NCI-H1694 (cell line): ENCODE measurements at places on chromosomes 4 and X.

DNA sequence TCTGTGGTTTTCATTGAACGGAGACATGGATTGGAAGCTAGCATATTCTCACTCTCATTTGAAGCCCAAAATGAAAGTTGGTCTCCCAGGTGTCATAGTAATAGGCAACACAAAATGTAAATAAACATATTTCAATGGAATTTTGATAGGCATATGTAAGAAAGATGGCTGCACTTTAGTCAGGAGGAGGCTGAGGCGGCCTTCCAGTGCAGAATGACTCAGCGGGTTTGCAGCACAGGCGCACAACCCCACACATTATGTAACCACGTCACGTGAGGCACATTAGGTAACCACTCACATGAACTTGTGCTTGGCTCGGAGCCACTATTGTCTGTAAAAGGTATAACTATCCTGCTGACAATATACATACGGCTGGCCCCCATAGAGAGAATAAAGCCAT is 381.7 kb downstream of the GPAT3 start:
- DNase-seq = no peak

DNA sequence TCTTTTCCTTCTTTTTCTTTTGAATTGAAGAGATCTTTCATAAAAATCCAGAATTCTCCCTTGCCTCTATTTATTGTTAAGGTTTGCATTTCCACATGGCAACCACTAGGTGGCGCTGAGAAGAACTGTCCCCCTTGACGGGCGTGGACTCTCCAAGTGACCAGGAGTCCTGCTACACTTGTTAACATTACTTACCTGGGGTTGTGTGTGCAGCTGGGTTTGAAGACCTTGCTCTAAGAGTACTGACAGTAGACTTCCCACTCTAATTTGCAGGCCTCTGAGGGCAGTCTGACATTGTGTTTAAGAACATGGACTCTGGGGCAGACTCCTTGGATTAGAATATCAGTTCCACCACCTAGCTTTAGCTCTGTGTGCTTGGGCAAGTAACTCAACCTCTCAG is 52.8 kb downstream of the GPRIN3 start:
- no peak for DNase-seq

- no peak for DNase-seq
Observed at GRCh38 chrX:124249345-124249744, 83.1 kb upstream of the TEX13D start.

DNA sequence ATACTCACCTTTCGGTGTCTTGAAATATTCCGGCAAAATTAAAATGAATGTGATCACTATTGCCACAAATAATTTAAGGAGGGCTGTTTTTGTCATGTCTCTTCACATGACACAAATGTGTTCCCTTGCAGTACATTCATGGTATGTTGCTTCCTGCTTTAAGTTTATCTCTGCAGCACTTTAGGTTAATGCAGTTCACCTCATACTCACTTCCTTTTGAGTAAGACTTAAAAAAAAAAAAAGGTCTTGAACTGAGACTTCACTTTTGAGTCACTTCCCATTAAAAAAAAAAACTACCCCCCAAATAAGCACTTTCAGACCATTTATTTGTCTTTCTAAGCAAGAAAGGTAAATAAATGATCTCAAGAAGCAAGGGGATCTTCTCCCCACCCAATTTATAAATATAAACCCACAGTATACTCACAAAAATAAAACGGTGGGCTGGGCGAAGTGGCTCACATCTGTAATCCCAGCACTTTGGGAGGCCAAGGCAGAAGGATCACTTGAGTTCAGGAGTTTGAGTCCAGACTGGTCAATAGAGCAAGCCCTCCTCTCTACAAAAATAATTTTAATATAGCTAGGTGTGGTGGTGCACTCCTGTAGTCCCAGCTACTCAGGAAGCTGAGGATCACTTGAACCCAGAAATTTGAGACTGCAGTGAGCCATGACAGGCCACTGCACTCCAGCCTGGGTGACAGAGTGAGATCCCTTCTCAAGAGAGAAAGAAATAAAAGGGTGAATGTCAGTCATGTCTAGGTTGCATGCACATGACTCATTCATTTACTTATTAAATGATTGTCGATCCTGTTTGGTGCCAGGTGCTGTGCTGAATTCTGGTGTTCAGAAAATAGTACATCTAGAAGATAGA is at the start of gene TMEM156:
TSS of gene TMEM156 (minus strand) at position 192 of the 868 bp plus-strand sequence. CDS start at position 96, 96 bp downstream.
- no peak for DNase-seq

DNA sequence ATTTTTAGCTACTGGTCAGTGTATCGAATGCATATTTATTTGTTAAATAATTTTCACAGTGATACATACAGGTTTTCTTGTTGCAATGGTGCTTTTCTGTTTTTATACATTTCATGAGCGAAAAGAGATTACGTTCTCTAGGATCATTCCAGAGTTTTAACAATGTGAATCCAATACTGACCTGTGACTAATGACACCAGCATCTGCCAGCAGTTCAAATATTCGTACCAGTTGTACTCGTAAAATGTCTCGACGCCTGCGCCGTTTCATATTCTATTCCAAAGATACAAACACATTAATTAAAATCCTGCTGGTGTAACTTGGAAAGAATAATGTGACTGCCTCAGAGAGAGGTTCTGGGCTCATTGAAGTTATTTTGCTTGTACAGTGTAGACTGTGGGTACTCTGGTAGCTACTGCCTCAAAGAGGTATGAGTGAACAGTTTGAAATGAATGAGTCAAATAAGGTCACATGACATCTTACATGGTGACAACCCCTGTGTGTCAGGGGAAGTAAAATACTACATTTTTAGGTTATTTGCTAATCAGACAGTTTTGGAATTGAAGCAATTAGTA is 80.7 kb downstream of the ZAR1 start:
- DNase-seq = no peak

GRCh38 chrX:148310426-148311165 is 189.8 kb upstream of the AFF2 start:
- no peak for DNase-seq

- DNase-seq = no peak
Observed at GRCh38 chr4:152289941-152290340, 246.0 kb downstream of the FBXW7 start.

- peak; percentile 39 for DNase-seq
Observed at GRCh38 chrX:30504309-30504708, 73.3 kb downstream of the TASL start.

DNA sequence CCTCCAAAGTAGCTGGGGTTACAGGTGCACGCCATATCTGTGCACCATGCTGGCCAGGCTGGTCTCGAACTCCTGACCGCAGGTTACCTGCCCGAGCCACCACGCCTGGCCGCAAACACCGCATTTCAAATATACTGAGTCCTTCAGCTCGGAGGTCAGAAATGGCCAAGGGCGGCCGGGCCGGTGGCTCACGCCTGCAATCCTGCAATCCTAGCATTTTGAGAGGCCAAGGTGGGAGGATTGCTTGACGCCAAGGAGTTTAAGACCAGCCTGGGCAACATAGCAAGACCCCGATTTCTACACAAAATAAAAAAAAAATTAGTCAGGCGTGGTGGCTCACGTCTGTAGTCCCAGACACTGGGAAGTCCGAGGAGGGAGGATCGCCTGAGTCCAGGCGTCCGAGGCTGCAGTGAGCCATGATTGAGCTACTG is 71.9 kb upstream of the PPP2R3B start:
- DNase-seq = no peak

DNA sequence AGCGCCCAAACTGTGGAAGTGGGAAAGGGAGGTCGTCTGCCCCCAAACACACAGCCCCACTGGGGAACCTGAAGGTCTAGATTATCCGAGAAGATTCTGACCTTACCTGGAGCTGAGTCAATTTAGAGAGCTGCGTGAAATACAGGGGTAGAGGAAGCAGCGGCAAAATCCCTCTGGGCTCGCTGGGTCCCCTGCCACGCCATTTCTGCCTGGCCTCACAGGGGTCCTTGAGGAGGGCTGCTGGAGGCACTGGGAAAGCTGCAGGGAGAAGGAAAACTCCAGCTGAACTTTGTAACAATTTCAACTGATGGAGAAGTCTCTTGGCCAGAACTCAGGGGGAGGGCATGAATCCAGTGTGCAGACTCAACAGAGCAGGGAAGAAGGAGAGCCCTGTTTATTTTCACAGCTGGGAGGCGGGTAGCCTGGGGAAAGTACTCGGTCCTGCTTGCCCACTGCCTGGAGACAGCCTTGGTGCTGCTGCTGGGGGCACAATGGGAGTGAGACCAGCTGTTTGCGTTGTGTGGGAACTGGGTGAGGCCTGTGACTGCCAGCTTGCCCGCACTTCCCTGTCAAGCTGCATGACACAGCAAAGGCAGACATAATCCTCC is 93.2 kb upstream of the MAPK10 start:
- no peak for DNase-seq

DNA sequence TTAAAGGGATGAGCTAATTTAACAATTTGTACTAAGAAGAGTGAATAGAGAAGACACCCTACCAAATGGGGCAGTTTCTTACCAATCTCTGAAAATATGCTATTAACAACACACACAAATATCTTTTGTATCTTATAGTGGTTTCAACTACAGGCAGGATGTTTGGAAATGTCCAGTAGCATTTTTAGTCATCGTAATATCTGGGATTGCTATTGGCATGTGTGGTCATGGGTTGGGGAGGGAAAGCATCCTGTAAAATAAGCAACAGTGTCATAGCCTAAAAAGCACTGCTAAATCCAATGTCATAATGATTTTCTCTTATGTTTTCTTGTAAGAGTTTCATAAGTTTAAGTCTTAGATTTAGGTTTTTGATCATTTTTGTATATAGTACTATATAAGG is 29.3 kb upstream of the ABCG2 start:
- no peak for DNase-seq

- no peak for DNase-seq
Observed at GRCh38 chr4:74742185-74742584, 52.1 kb downstream of the BTC start.

DNA sequence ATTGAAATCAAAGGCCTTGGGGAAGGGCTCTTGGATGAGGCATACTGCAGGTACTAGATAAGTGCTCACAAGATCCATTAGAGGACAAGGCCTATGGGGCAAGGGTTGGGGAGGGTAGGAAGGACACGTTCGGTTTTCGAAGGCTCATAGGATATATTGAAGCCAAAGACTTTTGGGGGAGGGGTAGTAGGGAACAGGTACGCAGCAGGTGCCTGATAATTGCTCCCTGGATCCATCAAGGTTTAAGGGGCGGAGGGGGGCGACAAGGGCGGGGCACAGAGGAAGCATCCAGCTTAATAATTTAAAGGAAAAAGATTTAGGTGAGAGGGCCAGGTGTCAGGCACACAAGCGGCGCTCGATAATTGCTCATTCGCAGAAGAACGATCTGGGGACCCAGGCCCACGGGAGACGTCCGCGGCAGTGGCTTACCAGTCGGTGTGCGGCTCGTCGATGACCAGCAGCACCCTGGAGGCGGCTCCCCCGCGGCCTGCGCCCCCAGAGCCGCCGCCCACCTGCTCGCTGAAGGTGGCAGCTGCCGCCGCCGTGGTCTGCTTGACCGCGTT is 653 bp downstream of the SYN1 start:
- no peak for DNase-seq

GRCh38 chr4:152459326-152459725 is 76.6 kb downstream of the FBXW7 start:
- DNase-seq = no peak

DNA sequence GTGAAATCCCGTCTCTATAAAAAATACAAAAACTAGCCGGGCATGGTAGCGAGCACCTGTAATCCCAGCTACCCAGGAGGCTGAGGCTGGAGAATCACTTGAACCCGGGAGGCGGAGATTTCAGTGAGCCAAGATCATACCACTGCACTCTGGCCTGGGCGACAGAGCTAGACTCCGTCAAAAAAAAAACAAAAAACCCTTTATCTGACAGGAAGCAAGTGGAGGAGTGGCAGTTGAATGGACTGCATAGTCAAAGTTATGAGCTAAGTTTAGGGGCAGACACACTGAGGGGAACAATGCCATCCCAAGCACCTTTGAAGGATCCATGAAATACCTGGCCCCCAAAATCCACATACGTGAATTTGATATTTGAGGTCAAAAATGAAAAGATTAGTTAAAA is 7.5 kb upstream of the HPGDS start:
- DNase-seq = no peak

DNA sequence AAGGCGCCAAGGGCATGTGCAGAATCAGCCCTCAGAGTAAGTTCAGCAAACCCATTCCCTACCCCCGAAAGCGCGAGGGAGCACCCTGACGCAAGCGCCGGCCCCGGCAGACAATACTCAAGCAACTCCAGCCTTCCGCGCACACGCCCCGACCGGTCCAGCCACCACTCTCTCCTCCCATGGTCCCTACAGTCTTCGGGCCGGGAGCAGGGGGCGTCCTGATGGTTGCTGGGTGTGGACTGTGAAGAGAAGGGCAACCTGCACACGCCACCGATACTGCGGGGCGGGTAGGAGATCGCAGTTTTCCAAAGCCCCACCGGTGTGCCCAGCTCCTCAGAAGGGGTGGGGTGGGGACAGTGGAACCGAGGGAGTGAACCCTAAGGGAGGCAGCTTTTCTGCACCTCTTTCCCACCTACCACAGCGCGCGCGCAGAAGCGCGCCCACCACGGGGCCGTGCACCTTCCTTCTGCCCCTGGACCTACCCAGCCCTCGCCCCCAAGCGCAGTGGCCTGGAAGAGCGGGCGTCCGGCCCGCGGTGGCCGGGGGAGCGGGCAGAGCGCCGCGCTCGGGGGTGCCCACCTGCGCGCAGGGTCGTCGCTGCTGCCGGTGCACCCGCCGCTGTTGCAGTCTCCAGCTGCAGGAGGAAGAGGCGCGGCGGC is 650.2 kb upstream of the DIPK2B start:
- DNase-seq = no peak

- DNase-seq = no peak
Observed at GRCh38 chr4:10003666-10004065, 17.6 kb downstream of the SLC2A9 start.

GRCh38 chr4:73213916-73214653 is 44.5 kb downstream of the ANKRD17 start:
- DNase-seq = no peak

DNA sequence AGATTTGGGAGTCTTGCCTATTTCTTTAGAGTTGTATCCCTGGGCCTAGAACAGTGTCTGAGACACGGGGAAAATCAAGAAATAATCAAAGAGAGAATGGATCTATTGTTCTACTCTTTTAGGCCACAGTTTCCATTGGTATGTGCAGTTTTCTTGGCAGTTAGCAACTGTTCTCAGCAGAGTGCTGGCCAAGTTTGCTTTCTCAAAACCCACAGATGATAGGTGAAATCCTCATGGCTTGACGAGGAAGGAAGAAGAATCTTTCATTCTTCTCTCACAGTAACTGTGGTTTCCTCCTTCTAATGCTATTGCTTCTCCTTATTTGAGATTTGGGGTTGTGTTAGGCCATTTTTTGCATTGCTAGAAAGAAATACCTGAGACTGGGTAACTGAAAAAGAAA is 42.2 kb downstream of the AGA start:
- DNase-seq = no peak

DNA sequence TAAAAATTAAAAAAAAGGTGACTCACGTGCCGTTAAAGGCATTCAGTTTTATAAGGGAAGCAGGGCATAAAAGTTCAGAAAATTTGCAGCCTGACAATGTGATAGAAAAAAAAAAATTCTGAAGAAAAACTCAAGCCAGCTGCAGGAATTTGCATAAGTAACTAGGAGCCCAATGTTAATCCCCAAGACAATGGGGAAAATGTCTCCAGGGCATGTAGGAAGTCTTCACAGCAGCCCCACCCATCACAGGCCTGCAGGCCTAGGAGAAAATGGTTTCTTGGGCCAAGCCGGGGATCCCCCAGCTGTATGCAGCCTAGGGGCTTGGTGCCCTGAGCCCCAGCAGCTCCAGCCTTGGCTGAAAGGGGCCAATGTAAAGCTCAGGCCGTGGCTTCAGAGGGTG is 31.2 kb downstream of the CHM start:
- no peak for DNase-seq
